Osteocyte (in vitro differentiated cells): ENCODE measurements at places on chromosomes 6 and 20. TPM values are rescaled to one million over a fixed set of nuclear protein-coding genes. Genes with fewer than 3 reads are reported as not detected.
A peak's percentile ranks its signal among the peaks of the same experiment; 100 is the strongest.

DNA sequence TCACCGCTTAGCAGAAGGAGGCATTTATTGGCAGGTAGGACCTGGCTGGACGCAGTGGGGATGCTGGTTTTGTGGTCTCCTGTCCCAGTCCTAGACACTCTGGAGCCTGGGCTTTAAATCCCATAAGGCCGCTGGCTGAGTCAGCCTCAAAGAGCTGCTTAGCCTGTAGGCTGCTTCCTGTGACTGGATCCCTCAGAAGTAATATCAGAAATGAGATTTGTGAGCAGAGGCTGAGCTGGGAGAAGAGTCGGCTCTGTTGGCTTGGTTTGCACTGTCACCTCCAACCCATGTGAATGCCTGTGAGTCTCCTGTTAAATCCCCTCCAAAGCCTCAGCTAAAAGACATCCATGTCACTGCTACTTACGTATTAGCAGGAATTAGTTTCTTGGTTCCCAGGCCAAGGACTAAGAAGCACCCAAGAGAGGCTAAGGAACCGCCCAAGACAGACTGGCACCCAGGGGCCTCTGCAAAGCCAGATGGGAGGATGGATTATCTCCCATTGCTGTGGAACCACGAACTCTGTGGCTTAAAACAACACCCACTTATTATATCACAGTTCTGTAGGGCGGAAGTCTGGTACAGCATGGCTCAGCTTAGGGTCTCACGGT is 289.4 kb downstream of the CDC5L start:
- peak; percentile 40 for DNase-seq
- no peaks in the 10 kb centered on the region for H3K27me3 ChIP-seq
- no peak overlapping the region for H3K4me3 ChIP-seq
- no peak overlapping the region for H3K27ac ChIP-seq
- peaks cover 34% of the 10 kb centered on the region for H3K4me1 ChIP-seq

The BRPF3 gene
- total RNA-seq, result 29.4 and 36.2 TPM in 2 replicates

DNA sequence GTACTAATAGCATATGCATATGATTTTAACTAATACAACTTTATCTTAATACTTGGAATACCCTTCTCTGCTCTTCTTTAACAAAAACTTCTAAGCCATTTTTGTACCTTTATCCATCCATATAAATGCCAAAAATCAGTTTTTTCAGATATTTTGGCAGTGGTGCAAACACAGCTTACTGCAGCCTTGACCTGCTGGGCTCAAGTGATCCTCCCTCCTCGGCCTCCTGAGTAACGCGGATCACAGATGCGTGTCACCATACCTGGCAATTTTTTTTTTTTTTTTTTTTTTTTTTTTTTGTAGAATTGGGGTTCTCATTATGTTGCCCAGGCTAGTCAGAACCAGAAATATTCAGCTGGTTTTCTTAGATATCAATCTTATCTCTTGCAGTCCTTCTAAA is 54.1 kb upstream of the SMIM29 start:
- H3K4me1 ChIP-seq, result peaks cover 31% of the 10 kb centered on the region
- H3K27me3 ChIP-seq, result no peaks in the 10 kb centered on the region
- no peak overlapping the region for H3K4me3 ChIP-seq
- H3K27ac ChIP-seq, result no peak overlapping the region
- no peaks in the 10 kb centered on the region for H3K36me3 ChIP-seq
- no peak for DNase-seq

The SLC32A1 gene
- total RNA-seq, result not detected in 2 replicates

The NELFE gene
- 59.3 and 66.8 TPM in 2 replicates for total RNA-seq

DNA sequence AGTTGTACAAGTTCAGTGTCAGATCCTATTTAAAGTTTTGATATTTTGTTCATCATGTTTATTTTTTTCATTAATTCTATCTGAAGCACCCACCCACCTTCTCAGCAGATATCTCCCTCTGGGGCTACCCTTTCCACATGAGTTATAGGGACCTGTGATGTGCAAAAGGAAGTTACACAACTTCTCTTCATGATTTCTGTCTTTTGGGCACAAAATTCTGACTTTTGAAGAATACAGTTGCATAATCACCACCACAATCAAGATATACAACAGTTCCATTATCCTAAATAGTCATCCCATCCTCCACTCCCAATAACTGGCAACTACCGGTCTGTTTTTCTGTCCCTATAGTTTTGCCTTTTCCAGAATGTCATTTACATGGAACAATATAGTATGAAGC is 13.8 kb upstream of the FUCA2 start:
- H3K36me3 ChIP-seq, result no peaks in the 10 kb centered on the region
- H3K27me3 ChIP-seq, result peaks cover 2% of the 10 kb centered on the region
- no peak overlapping the region for H3K4me3 ChIP-seq
- DNase-seq, result no peak
- H3K4me1 ChIP-seq, result peaks cover 13% of the 10 kb centered on the region
- no peak overlapping the region for H3K27ac ChIP-seq

The KHDC1 gene
- total RNA-seq, result 4.1 and 4.5 TPM in 2 replicates

The HTR1E gene
- not detected in 2 replicates for total RNA-seq

DNA sequence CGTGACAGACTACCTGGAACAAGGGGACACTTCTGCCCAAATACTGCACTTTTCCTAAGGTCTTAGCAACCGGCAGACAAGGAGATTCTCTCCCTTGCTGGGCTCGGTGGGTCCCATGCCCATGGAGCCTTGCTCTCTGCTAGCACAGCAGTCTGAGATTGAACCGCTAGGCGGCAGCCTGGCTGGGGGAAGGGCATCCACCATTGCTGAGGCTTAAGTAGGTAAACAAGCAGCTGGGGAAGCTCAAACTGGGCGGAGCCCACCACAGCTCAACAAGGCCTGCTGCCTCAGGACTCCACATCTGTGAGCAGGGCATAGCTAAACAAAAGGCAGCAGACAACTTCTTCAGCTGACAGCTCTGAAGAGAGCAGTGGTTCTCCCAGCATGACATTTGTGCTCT is 87.8 kb upstream of the ASCC3 start:
- H3K27me3 ChIP-seq, result peaks cover 3% of the 10 kb centered on the region
- H3K4me1 ChIP-seq, result no peaks in the 10 kb centered on the region
- H3K36me3 ChIP-seq, result no peaks in the 10 kb centered on the region
- H3K27ac ChIP-seq, result no peak overlapping the region

- H3K27me3 ChIP-seq, result peaks cover 51% of the 10 kb centered on the region
- H3K27ac ChIP-seq, result no peak overlapping the region
- no peaks in the 10 kb centered on the region for H3K36me3 ChIP-seq
- H3K4me3 ChIP-seq, result no peak overlapping the region
These were observed 32.6 kb upstream of the FAM83D start for GRCh38 chr20:38893565-38894090.

The VGLL2 gene
- total RNA-seq, result not detected in 2 replicates
